ENCODE measurements at places on chromosomes 13 and 19. TPM values are rescaled to one million over a fixed set of nuclear protein-coding genes. Genes with fewer than 3 reads are reported as not detected.
A peak's percentile ranks its signal among the peaks of the same experiment; 100 is the strongest.

RPL18A gene
- 1,562 TPM for polyA plus RNA-seq

ZNF724 gene
- 2.4 TPM for polyA plus RNA-seq

PGLYRP2 gene
- polyA plus RNA-seq, result not detected

LATS2 gene
- 0.59 TPM for polyA plus RNA-seq

SIGLECL1 gene
- not detected for polyA plus RNA-seq

ZSWIM9 gene
- not detected for polyA plus RNA-seq

ZNF534 gene
- not detected for polyA plus RNA-seq

FGF21 gene
- polyA plus RNA-seq, result not detected

ZNF428 gene
- 19.7 TPM for polyA plus RNA-seq

PPFIA3 gene
- polyA plus RNA-seq, result not detected

LACC1 gene
- polyA plus RNA-seq, result 1.1 TPM

ZNF493 gene
- polyA plus RNA-seq, result 24.0 TPM

OR10H1 gene
- not detected for polyA plus RNA-seq

GRCh38 chr13:108777421-108778420 is 148.3 kb downstream of the MYO16 start:
- no peak for DNase-seq
- H3K27ac ChIP-seq, result no peak overlapping the region
- H3K4me3 ChIP-seq, result no peak overlapping the region

DNA sequence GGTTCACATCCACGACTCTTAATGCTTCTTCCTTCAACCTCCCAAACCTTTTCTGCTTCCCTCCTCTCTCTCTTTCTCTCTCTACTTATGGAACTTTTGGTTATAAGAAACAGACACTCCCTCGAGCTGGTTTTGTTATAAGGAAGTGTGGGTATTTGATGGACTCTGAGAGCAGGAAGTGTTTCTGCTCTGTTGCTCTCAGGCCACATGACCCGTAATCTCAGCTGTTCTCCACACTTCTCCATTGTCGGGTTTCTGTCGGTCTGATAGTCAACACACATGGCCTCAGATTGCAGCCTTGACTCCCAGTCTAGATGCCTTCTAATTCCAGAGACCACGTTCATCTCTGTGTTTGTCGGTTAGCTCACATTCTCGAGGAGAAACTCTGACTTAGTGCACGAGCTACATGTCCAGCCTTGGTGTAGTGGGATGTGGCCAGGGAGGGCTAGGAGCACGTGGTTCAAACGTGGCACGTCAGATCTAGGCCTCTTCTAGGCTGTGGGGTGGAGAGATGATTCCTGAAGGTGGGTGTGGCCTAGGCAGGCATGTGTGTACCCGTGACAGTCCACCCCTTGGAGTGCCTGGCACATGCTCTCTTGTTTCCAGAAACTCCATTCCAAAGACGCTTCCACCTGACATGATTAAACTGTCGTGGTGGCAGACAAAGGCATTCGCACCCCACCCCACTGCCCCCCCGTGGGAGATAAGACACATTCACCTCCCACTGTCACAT is 26.3 kb downstream of the CNFN start:
- H3K4me3 ChIP-seq, result no peak overlapping the region
- peaks cover 27% of the 10 kb centered on the region for H3K36me3 ChIP-seq
- H3K4me1 ChIP-seq, result no peaks in the 10 kb centered on the region
- no peak for DNase-seq
- H3K27ac ChIP-seq, result no peak overlapping the region

- peaks cover 16% of the 10 kb centered on the region for H3K27me3 ChIP-seq
- no peak overlapping the region for H3K4me3 ChIP-seq
- H3K4me1 ChIP-seq, result peaks cover 7% of the 10 kb centered on the region
- H3K27ac ChIP-seq, result no peak overlapping the region
- H3K36me3 ChIP-seq, result peaks cover 4% of the 10 kb centered on the region
Observed at GRCh38 chr19:51691584-51692428, 1.3 kb upstream of the SPACA6 start.

GRCh38 chr19:42290136-42290522 is 11.8 kb upstream of the PRR19 start:
- no peaks in the 10 kb centered on the region for H3K36me3 ChIP-seq
- peaks cover 3% of the 10 kb centered on the region for H3K27me3 ChIP-seq
- H3K4me1 ChIP-seq, result peaks cover 14% of the 10 kb centered on the region
- no peak overlapping the region for H3K27ac ChIP-seq
- H3K4me3 ChIP-seq, result no peak overlapping the region
- DNase-seq, result no peak

GRCh38 chr13:50309318-50309717 is 294.1 kb downstream of the KCNRG start:
- DNase-seq, result no peak
- no peak overlapping the region for H3K27ac ChIP-seq
- no peaks in the 10 kb centered on the region for H3K36me3 ChIP-seq
- H3K4me1 ChIP-seq, result peaks cover 21% of the 10 kb centered on the region
- peaks cover 2% of the 10 kb centered on the region for H3K27me3 ChIP-seq

DNA sequence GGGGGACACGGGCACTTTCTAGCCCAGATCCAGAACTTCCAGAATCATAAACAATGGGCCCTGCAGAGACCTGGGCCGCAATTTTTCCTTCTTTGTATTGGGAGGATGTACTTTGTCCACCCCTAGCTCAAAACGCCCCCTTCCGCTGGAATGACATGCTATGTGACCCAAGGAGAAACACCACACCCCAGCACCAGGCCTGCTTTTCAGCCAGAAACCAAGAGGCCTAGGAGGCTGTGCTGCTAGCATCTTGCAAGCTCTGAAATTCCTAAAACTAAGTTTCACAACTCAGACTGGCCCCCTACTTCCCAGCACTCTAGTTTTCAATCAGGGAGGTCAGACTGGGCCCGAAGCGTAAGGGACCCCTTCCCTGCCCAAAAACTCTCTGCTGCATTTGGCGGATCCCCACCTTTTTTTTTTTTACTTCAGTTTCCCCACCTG is 538 bp downstream of the LSM4 start:
- no peaks in the 10 kb centered on the region for H3K36me3 ChIP-seq
- peak overlapping the region; percentile 88 for H3K27ac ChIP-seq
- H3K4me3 ChIP-seq, result peak overlapping the region; percentile 85
- H3K4me1 ChIP-seq, result peaks cover 58% of the 10 kb centered on the region

GRCh38 chr19:34148658-34149185 is 23.6 kb upstream of the LSM14A start:
- no peaks in the 10 kb centered on the region for H3K4me1 ChIP-seq
- DNase-seq, result no peak
- H3K4me3 ChIP-seq, result no peak overlapping the region
- no peaks in the 10 kb centered on the region for H3K36me3 ChIP-seq

DNA sequence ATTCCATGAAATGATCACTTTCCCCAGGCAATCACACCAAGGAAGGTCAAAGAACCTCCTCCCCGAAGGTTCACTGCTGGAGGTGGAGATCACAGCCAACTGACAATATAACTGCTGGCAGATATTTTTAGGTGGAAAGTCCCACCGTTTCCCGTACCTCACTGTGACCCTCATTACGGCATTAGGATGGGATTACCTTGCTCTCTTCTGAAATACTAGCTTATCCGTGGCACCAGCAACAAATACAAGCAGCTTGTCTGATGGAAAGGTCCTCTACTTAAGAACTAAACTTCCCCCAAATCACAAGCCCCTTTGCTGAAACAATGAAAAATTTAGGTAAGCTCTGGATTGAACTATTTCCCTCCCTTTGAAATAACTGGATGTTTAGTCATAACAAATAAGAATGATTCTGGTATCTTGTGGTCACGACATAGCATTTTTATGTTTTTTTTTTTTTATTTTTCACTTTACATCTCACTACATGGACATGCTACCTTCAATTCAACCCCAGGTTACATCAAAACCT is 178.9 kb downstream of the COL4A1 start:
- H3K27ac ChIP-seq, result no peak overlapping the region
- H3K36me3 ChIP-seq, result no peaks in the 10 kb centered on the region
- no peak overlapping the region for H3K4me3 ChIP-seq
- no peak for DNase-seq
- H3K4me1 ChIP-seq, result no peaks in the 10 kb centered on the region

- peaks cover 11% of the 10 kb centered on the region for H3K36me3 ChIP-seq
- no peaks in the 10 kb centered on the region for H3K27me3 ChIP-seq
- H3K4me1 ChIP-seq, result no peaks in the 10 kb centered on the region
- H3K27ac ChIP-seq, result peak overlapping the region; percentile 21
- no peak overlapping the region for H3K4me3 ChIP-seq
Observed at GRCh38 chr19:10152100-10152499, 32.4 kb upstream of the EIF3G start.

DNA sequence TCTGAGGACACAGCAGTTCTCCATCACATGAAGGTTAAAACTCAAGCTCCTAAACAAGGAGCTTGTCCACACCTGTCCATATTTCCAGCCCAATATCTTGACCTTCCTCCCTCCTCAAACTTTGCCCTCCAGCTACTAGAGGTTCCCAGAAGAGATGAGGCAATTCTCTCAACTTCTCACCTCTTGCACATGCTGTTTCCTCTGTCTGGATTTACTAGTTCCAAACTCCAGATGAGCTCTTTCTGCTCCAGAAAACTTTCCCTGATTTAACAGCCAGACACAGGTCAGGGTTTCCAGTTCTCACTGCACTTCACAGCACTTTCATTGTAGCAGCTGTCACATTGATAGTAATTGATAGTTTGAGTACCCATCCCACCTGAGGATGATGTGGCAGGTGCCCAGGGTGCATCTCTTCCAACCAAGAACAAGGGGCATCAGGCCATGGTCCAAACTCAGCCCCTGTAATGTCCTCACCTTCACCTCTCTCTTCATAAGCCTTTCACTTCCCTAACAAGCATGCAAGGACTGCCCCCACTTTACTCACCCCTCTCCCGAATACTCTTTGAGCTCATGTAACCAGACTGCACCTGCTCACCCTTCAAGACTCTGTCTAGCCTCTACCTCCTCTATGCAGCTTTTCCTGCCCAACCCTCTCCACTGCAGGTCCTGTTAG is 3.0 kb upstream of the WDFY2 start:
- H3K4me1 ChIP-seq, result peaks cover 21% of the 10 kb centered on the region
- H3K36me3 ChIP-seq, result peaks cover 13% of the 10 kb centered on the region
- DNase-seq, result no peak
- H3K27ac ChIP-seq, result no peak overlapping the region
- H3K27me3 ChIP-seq, result peaks cover 9% of the 10 kb centered on the region

- no peaks in the 10 kb centered on the region for H3K4me1 ChIP-seq
- H3K27ac ChIP-seq, result no peak overlapping the region
- no peak for DNase-seq
- H3K36me3 ChIP-seq, result no peaks in the 10 kb centered on the region
Observed at GRCh38 chr13:97810152-97810551, 143.3 kb upstream of the IPO5 start.

- no peak overlapping the region for H3K27ac ChIP-seq
- H3K36me3 ChIP-seq, result no peaks in the 10 kb centered on the region
- no peak overlapping the region for H3K4me3 ChIP-seq
- DNase-seq, result no peak
- no peaks in the 10 kb centered on the region for H3K27me3 ChIP-seq
Observed at GRCh38 chr13:91212231-91212630, 135.3 kb upstream of the MIR17HG start.

DNA sequence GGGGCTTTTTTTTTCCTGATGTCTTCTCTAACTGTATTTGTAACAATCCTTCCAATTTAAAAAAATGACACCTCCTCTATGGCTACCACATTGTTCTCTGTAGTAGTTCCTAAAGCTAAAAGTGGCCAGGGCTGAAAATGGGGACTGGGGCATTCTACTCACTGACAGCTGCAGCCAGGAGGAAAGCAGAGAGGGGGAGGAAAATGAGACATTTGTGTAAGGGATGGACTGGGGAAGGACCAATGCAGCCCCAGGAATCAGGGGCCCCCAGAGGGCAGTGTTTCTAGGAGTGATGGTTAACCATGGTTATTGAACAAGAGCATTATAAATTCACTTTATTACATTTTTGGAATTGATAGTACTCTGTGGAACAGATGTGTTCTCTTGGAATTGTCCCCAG is 34.3 kb upstream of the C1QTNF9 start:
- H3K4me1 ChIP-seq, result peaks cover 96% of the 10 kb centered on the region
- H3K27ac ChIP-seq, result peak overlapping the region; percentile 99
- peaks cover 4% of the 10 kb centered on the region for H3K36me3 ChIP-seq

- DNase-seq, result no peak
- H3K4me3 ChIP-seq, result no peak overlapping the region
- peaks cover 29% of the 10 kb centered on the region for H3K4me1 ChIP-seq
- H3K27me3 ChIP-seq, result peaks cover 11% of the 10 kb centered on the region
Observed at GRCh38 chr19:38834104-38834490, 2.5 kb upstream of the ECH1 start.

GRCh38 chr19:2060884-2061494 is 9.9 kb upstream of the MKNK2 start:
- no peaks in the 10 kb centered on the region for H3K36me3 ChIP-seq
- no peak for DNase-seq
- peak overlapping the region; percentile 97 for H3K27ac ChIP-seq
- peak overlapping the region; percentile 91 for H3K4me3 ChIP-seq
- H3K4me1 ChIP-seq, result peaks cover 32% of the 10 kb centered on the region
- H3K27me3 ChIP-seq, result peaks cover 18% of the 10 kb centered on the region

DNA sequence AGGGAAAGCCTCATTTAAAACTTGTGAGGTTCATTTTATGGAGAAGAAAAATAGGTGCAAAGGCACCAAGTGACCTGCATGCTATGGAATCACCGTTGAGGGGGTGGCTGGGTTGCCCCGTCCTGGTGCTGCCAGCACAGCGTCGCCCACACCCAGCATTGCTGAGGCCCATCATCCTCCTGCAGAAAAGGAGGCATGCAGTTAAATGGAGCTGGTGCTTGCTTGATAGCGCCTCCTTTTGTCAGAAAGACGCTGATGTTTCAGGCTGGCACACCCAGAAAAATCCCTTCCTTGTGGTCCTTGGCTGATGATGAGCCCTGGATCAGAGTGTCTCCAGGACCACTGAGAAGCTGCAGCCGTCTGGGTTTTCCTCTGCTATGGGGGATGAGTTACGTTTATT is 36.9 kb downstream of the DHRS12 start:
- no peak overlapping the region for H3K4me3 ChIP-seq
- H3K27ac ChIP-seq, result no peak overlapping the region
- H3K4me1 ChIP-seq, result peaks cover 25% of the 10 kb centered on the region
- H3K27me3 ChIP-seq, result peaks cover 2% of the 10 kb centered on the region
- peaks cover 5% of the 10 kb centered on the region for H3K36me3 ChIP-seq
- DNase-seq, result no peak

DNA sequence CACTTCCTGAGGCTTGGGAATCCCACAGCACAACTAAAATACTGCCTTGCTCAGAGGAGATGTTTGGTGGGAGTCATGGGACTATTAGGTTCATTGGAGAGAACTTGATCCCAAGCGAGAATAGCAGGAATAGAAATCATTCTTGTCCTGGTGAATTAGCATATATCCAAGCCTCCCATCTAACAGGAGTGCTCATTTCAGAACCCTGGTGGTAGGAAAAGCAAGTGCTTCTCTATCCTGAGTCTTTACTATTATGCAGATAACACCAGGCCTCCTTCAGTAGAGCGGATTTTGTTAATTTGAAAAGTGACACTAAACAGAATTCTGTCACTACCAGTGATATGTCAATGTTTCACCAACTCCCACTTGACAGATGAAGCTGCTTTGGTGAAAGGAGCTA is 199.5 kb downstream of the ATP8A2 start:
- DNase-seq, result no peak
- H3K36me3 ChIP-seq, result no peaks in the 10 kb centered on the region
- H3K27ac ChIP-seq, result no peak overlapping the region
- H3K4me1 ChIP-seq, result no peaks in the 10 kb centered on the region

GRCh38 chr19:2274931-2275535 is 6.9 kb downstream of the PEAK3 start:
- H3K27me3 ChIP-seq, result peaks cover 44% of the 10 kb centered on the region
- peak overlapping the region; percentile 42 for H3K4me3 ChIP-seq
- H3K36me3 ChIP-seq, result peaks cover 12% of the 10 kb centered on the region
- H3K4me1 ChIP-seq, result peaks cover 33% of the 10 kb centered on the region
